Stomach (tissue), 19 donors: ENCODE measurements at places on chromosomes 5 and 9.
A peak's percentile ranks its signal among the peaks of the same experiment; 100 is the strongest.

GRCh38 chr9:106864373-106865143 lies 1.6 kb downstream of the ZNF462 start:
- peaks cover 48% of the 10 kb centered on the region for H3K27me3 ChIP-seq
- peak overlapping the region; percentile 78 for H3K27ac ChIP-seq
- peak overlapping the region; percentile 67 for H3K4me3 ChIP-seq
- H3K4me1 ChIP-seq: peaks cover 50% of the 10 kb centered on the region
- no peaks in the 10 kb centered on the region for H3K36me3 ChIP-seq
- DNase-seq: peak; percentile 73

- peak overlapping the region; percentile 6 for H3K27ac ChIP-seq
- no peak overlapping the region for H3K4me3 ChIP-seq
- H3K27me3 ChIP-seq: no peaks in the 10 kb centered on the region
- no peak for DNase-seq
- no peaks in the 10 kb centered on the region for H3K36me3 ChIP-seq
Observed at GRCh38 chr9:79686381-79687130, 114.8 kb downstream of the TLE4 start.

DNA sequence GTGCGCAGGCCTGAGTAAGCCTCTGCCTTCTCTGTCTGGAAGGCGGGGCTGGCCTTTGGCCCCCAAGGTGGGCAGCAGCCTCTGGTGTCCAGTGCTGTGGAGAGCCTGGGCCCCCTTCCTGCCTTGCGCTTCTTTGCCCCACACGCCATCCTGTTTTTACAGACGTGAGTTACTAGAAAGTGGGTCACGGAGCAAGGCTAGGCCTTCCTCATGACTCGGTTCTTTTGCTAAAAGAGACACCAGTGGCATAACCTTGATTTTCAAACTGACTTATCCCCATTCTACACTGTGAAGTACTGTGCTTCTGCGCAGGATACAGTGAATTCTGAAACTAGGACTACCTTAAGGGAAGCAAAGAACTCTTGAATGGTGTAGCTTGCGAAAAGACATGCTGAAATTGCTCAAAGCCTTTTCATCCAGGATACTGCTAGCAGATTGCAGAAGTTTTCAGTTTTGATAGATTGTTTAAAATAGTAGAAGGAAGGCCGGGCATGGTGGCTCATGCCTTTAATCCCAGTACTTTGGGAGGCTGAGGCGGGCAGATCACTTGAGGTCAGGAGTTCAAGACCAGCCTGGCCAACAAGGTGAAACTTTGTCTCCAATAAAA lies 7.2 kb downstream of the ROPN1L start:
- H3K36me3 ChIP-seq: no peaks in the 10 kb centered on the region
- H3K4me3 ChIP-seq: no peak overlapping the region
- H3K4me1 ChIP-seq: peaks cover 11% of the 10 kb centered on the region

- H3K27me3 ChIP-seq: no peaks in the 10 kb centered on the region
- no peak overlapping the region for H3K4me3 ChIP-seq
- no peaks in the 10 kb centered on the region for H3K36me3 ChIP-seq
- H3K27ac ChIP-seq: no peak overlapping the region
Observed at GRCh38 chr5:66898241-66898995, 298.2 kb downstream of the CD180 start.

GRCh38 chr5:56264417-56265025 lies 31.4 kb upstream of the ANKRD55 start:
- H3K4me3 ChIP-seq: no peak overlapping the region
- H3K27ac ChIP-seq: no peak overlapping the region
- peaks cover under 1% of the 10 kb centered on the region for H3K4me1 ChIP-seq
- peak; percentile 62 for DNase-seq
- H3K36me3 ChIP-seq: no peaks in the 10 kb centered on the region

- H3K36me3 ChIP-seq: no peaks in the 10 kb centered on the region
- no peaks in the 10 kb centered on the region for H3K27me3 ChIP-seq
- DNase-seq: no peak
- H3K4me3 ChIP-seq: no peak overlapping the region
- H3K27ac ChIP-seq: no peak overlapping the region
Observed at GRCh38 chr5:175329976-175330375, 114.0 kb downstream of the DRD1 start.

DNA sequence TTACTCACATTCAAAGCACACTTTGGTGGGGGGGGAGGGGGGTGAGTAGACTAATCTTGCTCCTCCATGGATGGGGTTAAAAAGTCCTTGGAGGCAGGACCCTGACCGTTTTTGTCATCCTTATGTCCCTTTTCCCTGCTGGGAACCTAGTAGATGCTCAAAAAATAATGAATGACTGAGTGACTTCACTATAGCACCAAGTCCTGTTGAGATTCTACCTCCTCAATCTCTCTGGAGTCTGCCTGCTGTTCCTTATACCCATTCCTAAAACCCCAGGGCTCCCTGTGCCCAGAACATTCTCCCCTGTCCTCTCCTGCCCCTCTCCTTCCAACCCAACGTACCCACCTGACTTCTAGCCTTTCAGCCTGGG lies 2.3 kb upstream of the CSF2 start:
- H3K4me1 ChIP-seq: peaks cover 37% of the 10 kb centered on the region
- H3K36me3 ChIP-seq: no peaks in the 10 kb centered on the region
- H3K27ac ChIP-seq: no peak overlapping the region
- no peaks in the 10 kb centered on the region for H3K27me3 ChIP-seq
- no peak overlapping the region for H3K4me3 ChIP-seq
- DNase-seq: no peak

- DNase-seq: no peak
- peaks cover 100% of the 10 kb centered on the region for H3K36me3 ChIP-seq
- H3K27ac ChIP-seq: no peak overlapping the region
- no peaks in the 10 kb centered on the region for H3K4me1 ChIP-seq
- H3K4me3 ChIP-seq: no peak overlapping the region
- H3K27me3 ChIP-seq: no peaks in the 10 kb centered on the region
Observed at GRCh38 chr5:146165460-146165859, 17.0 kb downstream of the LARS1 start.

GRCh38 chr9:4670591-4670990 lies 4.3 kb upstream of the SPATA6L start:
- no peak overlapping the region for H3K27ac ChIP-seq
- no peak overlapping the region for H3K4me3 ChIP-seq
- no peak for DNase-seq

DNA sequence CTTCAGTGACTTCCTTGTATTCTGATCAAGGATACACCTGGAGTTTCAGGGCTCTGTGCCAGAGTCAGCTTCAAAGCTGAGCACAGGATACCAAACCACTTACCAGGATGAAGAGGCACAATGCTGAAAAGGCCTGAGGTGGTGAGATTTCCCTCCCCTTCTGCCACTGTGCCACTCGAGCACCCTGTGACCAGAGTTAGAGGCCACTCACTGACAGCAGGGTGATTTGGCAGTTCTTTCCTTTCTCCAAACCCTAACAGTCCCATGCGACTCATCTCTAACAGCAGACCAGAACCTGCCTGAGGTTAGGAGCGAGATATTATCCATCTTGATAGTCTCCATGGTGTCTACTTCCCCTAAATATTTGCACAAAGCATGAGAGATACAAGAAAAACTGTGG lies 1.8 kb downstream of the PLGRKT start:
- no peak overlapping the region for H3K27ac ChIP-seq
- no peak overlapping the region for H3K4me3 ChIP-seq
- no peaks in the 10 kb centered on the region for H3K27me3 ChIP-seq
- H3K4me1 ChIP-seq: peaks cover 19% of the 10 kb centered on the region

DNA sequence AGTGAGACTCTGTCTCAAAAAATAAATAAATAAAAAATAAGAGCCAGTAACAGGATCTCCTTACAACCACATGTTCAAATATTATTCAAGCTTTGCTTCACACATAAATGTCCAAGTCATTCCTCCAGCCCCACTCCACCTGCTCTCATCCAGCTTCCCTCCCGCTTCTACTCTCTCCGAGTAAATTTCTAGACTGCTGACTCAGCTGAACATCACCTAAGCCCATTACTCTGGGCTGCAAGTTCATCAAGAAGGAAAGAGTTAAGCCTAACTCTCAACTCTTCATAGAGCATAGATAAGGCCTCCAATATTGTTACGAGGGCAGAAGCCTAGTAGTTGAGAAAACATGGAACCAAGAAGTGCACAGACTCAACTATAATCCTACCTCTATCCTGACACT lies 300.2 kb downstream of the FBXL17 start:
- no peaks in the 10 kb centered on the region for H3K36me3 ChIP-seq
- no peak for DNase-seq
- H3K27me3 ChIP-seq: no peaks in the 10 kb centered on the region

DNA sequence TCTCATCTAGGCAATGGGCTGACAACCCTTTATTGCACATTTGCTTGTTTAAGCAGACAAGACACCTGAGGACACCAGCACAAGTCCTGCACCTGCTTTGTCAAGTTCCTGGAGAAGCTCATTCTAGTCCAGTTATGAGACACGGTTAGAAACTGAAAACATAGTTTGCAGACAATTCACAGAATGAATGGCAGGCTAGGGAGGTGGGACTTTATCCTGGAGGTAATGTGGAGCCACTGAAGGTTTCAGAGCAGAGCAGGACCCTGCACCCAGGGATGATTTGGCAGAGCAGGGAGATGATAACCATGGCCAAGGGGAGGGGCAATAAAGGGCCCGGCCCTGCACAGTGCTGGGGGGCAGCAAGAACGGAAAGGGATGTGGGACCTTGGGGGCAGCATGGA lies 50.7 kb upstream of the SLC25A51 start:
- H3K27ac ChIP-seq: peak overlapping the region; percentile 46
- no peaks in the 10 kb centered on the region for H3K4me1 ChIP-seq
- H3K4me3 ChIP-seq: no peak overlapping the region
- H3K36me3 ChIP-seq: no peaks in the 10 kb centered on the region
- H3K27me3 ChIP-seq: no peaks in the 10 kb centered on the region

- H3K27me3 ChIP-seq: no peaks in the 10 kb centered on the region
- DNase-seq: no peak
- no peaks in the 10 kb centered on the region for H3K36me3 ChIP-seq
- no peak overlapping the region for H3K27ac ChIP-seq
Observed at GRCh38 chr9:95826183-95826838, 49.2 kb upstream of the ERCC6L2 start.

GRCh38 chr9:114058688-114059046 lies 19.4 kb downstream of the AMBP start:
- no peaks in the 10 kb centered on the region for H3K36me3 ChIP-seq
- H3K27ac ChIP-seq: no peak overlapping the region
- no peak for DNase-seq
- H3K4me3 ChIP-seq: no peak overlapping the region
- no peaks in the 10 kb centered on the region for H3K4me1 ChIP-seq

GRCh38 chr5:67021031-67021430 lies 175.6 kb downstream of the CD180 start:
- H3K27me3 ChIP-seq: no peaks in the 10 kb centered on the region
- no peak overlapping the region for H3K27ac ChIP-seq
- H3K4me3 ChIP-seq: no peak overlapping the region
- no peaks in the 10 kb centered on the region for H3K36me3 ChIP-seq

DNA sequence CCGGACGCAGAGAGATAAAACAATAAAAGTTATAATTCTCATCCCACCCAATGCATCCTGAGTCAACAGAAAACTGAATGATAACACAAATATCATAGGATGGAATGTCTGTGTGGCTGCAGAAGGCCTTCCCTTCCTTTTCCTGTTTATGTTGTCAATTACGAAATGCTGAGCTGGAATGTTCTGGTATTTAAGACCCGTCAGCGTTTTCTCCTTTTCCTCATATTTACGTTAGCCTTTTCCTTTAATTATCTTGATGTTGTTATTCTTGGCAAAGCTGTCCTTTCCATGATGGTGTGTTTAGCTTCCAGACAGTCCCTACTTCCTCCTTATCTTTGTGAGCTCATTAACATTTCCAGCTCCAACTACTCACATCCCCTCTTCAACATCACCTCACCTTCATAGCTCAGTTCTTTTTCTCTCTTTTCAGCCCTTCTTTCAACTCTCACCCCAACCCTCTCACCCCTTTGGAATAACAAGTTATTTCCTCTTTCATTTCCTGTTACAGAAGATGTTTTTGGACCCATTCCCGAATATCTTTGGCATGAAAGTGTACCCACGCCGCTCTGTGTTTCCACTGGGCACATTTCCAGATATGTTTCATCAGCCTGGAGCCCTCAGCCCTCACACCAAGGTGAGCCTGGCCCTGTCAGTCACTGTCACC lies 221.6 kb downstream of the NR2F1-AS1 start:
- no peaks in the 10 kb centered on the region for H3K27me3 ChIP-seq
- no peaks in the 10 kb centered on the region for H3K4me1 ChIP-seq
- no peak overlapping the region for H3K4me3 ChIP-seq
- H3K27ac ChIP-seq: no peak overlapping the region
- H3K36me3 ChIP-seq: no peaks in the 10 kb centered on the region

GRCh38 chr5:160649304-160649703 lies 202.7 kb downstream of the ATP10B start:
- peak; percentile 36 for DNase-seq
- H3K27ac ChIP-seq: no peak overlapping the region
- H3K36me3 ChIP-seq: no peaks in the 10 kb centered on the region
- no peaks in the 10 kb centered on the region for H3K27me3 ChIP-seq
- H3K4me1 ChIP-seq: no peaks in the 10 kb centered on the region
- H3K4me3 ChIP-seq: no peak overlapping the region
